ENCODE measurements at places on chromosomes 7 and 10.

GRCh38 chr10:107994621-107995270 lies 830.2 kb upstream of the SORCS1 start:
- DNase-seq = no peak

- DNase-seq = no peak
These were observed 26.9 kb upstream of the TMEM213 start for GRCh38 chr7:138770904-138771303.

GRCh38 chr7:786472-787255 lies 45.6 kb upstream of the SUN1 start:
- DNase-seq = peak; percentile 13

- no peak for DNase-seq
These were observed 732.4 kb downstream of the IPMK start for GRCh38 chr10:57535306-57535705.

DNA sequence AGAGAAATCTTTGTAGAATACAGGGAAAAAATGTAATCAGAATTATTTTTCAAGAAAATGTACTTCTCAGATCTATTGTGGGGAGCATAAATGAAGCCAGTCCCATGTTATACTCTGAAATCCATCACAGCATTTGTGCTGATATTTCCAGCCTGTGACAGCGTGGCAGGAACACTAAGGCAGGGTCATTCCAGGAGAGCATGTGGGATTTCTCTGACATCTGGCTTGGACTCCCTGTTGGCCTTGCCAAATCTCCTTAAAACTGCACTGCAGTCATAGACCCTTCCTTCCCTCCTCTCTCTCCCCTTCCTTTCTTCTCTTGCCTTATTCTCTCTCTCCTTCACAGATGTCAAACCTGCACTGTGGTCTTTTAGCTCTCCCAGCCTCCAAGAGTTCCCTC lies 6.5 kb upstream of the TSPAN13 start:
- no peak for DNase-seq

GRCh38 chr10:6195376-6195775 lies 7.4 kb upstream of the PFKFB3 start:
- no peak for DNase-seq

- DNase-seq = no peak
These were observed 11.1 kb upstream of the CUL1 start for GRCh38 chr7:148687555-148687954.

- no peak for DNase-seq
These were observed 1.2 kb downstream of the FGF8 start for GRCh38 chr10:101774589-101775272.

GRCh38 chr10:43461950-43462349 lies 25.0 kb downstream of the ZNF487 start:
- DNase-seq = peak; percentile 51

DNA sequence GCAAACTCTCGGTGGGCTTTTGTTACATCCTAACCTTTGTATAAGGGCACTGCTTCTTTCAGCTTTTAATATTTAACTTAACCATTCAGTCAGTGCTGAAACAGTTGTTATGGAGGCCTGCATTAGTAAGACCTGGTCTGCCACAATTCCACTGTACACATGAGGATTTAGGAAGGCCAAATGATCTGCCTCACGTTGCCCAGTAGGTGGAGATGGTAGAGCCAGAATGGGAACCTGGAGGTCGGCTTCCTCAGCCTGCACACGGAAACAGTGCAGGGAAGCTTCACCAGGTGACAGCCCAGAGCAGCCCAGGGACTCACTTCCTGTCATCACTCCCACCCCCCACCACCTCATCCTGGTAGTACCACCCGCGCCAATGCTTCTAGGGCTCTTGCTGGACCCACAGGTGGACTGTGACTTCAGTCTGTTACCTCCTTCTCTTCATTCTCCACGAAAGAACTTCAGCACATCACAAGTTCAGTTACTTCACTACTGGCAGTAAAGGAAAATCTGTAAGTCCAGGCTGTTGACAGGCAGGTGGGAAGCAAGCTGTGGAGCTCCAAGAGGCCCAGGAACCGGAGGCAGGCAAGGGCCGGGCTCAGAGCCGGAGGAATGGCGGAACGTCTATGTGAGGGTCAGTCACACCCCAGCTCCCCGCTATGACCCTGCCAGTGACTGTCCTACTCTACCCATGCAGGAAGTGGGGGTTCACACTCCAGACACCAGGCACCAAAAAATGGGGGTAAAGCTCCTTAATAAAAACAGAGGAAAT lies 480.3 kb upstream of the C7orf33 start:
- no peak for DNase-seq

DNA sequence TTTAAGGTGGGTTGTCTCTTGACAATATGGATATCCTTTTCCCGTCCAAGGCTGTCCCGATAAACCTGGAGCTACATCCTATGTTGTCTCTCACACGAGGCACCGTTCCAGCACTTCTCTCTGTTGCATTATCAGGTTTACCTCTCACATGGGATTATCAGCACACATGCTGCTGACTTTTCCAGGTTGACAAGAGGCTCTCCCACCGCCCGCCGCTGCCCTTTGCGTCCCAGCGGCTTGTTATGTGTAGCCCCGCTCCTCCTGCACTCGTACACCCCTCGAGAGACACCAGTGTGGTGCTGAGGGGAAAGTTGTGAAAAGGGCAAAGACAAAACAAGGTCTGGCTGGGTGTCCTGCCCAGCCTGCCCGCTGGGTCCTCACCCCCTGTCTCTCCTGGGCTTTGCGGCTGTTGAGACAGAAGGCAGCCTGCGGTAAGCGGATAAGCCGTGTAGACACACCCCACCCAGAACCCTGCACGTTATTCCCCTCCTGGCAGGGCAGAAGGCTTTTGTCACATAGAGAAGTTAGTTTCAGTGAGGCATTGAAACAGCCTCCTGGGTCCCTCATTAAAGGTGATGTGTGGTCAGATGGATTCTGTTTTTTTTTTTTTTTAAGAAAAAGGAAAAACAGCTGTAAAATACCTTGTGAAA lies 38.7 kb downstream of the UBE3C start:
- DNase-seq = no peak

DNA sequence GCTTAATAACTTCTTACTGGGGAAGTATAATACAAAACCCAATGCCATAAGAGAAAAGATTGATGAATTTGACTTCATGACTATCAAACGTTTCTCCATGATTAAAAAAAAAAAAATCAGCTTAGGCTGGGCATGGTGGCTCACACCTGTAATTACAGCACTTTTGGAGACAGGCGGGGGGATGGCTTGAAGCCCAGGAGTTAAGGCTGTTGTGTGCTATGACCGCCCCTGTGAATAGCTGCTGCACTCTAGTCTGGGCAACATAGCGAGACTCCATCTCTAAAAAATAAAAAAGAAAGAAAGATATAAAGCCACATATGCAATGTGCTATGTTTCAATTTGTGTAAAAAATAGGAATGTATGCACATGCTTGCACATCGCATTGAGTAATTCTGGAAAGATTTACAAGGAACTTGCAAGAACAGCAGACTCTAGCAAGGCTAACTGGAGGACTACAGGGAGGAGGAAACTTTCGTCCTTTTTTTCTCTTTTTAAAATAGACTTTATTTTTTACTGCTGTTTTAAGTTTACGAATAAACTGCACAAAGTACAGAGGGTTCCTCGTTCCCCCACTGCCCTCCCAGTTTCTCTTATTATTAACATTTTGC lies 10.3 kb upstream of the RARRES2 start:
- DNase-seq = no peak

DNA sequence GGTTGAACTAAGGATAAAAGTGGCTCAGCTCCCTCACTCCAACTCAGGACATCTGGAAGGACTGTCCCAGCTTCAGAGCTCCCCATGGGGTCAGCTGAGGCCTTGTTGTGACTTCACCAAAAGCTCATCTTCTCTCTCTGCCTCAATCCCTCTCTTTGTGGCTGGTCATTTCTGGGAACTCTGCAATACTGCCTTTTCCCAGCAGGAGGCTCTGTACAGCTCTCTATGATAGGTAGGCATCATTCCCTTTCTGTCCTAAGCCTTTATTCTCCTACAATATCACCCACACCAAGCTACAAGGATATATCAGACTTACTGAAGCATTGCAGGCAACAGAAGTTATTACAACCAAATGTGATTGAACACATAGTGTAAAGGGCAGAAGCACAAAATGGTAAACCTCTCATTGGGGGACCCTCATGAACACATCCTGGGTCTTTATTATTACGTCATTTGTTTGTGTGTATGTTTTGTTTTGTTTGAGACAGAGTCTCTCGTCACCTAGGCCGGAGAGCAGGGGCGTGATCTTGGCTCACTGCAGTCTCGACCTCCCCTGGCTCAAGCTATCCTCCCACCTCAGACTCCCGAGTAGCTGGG lies 36.7 kb upstream of the PRPS1L1 start:
- no peak for DNase-seq

DNA sequence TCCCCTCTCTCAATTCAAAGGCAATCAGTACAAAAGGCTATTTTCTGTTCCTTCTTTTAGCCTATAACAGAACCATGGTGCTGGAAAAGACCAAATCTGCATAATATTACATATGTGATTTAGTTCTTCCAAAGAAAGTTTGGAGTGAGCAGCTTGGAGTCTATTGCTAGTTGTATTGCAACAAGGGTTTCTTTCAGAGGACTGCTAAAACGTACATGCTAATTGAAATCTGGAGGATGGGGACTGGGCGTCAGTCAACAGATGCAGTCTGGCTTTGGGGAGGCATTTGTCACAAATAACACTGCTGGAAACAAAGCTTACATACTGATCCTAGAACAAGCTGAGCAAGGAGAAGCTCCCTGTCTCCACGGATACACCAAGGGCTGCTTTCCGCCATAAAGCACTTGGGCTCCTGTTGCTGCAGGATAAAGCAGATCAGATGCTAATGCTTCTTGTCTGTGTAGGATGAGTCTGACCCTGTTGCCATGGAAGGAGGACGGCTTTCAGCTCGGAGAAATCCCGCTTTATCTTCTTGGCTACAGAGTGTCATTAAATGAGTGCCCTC lies 883.5 kb downstream of the SORCS1 start:
- DNase-seq = no peak

- DNase-seq = no peak
These were observed 54.7 kb upstream of the GTF2IRD1 start for GRCh38 chr7:74399006-74399405.

DNA sequence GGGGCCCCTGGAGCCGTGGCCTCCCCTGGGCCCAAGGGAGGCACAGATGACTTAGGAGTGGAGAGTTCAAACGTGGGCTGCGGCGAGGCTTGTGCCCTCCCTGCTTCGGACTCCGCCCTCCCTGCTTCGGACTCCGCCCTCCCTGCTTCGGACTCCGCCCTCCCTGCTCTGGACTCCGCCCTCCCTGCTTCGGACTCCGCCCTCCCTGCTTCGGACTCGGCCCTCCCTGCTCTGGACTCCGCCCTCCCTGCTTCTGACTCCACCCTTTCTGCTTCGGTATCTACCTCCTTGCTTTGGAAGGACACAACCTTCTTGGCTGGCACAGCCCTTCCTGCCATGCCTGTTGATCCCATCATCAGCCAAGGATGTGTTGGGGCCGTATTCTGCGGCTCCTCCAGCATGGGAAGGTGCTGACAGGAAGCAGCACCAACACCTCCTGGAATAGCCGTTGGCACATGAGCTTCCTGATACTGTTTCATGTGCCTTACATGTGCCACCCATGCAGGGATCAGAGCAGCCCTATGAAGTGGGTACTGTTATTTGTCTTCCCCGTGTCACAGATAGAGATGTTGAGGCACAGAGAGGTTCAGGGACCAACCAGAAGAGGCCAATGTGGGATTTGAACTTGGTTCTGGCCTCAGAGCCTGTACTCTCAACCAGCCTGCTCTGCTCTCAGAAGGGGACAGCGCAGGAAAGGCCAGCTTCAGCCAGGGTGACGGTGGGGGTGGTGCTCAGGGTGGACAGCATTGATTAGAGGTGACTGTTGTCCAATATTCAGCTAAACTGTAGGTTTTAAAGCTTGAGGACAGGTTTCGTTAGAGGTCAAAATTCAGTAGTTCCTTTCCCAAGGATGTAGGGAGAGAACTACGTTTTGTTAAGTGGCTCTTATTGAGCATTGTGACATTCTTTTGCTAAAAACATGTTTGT lies 114.5 kb downstream of the NKX6-2 start:
- no peak for DNase-seq

GRCh38 chr7:2719007-2719406 lies 31.0 kb downstream of the AMZ1 start:
- no peak for DNase-seq

DNA sequence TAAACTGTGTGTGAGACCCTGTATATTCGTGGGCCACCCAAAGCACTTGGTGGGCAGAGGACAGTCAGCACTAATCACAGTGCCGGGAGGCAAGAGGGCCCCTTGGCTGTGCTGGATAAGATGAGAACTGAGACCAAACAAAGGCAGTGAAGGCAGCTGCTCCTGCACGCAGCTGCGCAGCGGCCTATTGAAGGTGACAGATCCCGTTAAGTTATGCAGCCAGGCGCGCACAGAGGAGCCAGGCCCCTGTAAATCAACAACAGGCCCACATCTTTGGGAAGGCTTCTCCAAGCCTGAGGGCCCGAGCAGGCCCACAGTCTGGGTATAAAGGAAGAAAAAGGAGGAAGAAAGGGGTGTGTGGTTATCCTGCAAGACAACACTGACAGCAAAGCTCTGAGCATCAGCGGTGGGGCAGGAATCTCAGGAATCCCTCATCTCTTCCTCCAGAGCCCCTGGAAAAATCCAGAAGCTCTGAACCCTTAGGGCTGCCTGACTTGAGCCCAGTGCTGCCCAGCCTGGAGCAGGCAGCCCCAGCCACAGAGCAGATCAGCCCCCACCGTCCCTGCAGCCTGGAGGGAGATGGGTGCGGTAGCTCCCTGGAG lies 154.2 kb downstream of the ARHGAP12 start:
- no peak for DNase-seq

DNA sequence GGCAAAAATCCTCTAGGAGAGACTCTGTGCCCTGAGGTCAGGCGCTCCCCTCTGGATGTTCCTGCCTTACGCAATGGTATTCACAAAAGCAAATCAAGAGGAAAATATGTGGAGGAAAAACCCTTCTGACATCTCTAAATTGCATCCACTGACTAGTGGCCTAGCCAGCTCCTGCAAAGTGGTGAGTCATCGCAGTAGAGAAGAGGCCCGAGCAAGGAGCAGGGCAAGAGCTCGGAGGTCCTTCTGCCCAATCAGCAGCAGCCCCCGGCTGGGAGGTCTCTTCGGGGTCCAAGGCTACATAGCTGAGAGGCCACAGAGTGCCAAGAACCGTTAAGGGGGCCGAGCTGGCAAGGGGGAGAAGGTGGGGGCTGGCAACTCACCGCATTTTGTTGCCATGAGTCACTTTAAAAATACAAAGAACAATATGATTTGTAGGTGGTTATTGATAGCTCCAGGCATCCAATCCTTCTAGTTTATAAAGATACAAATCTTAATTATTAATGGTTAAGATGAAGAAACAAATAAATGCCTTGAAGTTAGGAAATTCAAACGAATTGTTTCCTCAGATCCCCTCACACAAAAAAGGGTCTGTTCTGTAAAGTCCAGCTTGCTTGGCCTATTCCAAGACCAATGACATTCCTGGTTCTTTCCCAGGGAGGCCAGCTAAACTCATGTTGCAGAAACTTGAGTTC lies 161.6 kb downstream of the PKD1L1 start:
- DNase-seq = peak; percentile 99

- no peak for DNase-seq
These were observed 32.1 kb upstream of the CCSER2 start for GRCh38 chr10:84296091-84296981.

GRCh38 chr7:77903597-77903996 lies 105.0 kb downstream of the PHTF2 start:
- no peak for DNase-seq

Measured in fibroblast of skin of left biceps (primary cell).